Stimulated activated CD8-positive, alpha-beta memory T cell treated with anti-CD3 and anti-CD28 coated beads, Interleukin-15, amount 100 ng/mL, for 24 hours (primary cell): ENCODE measurements at places on chromosomes 12 and 14.

DNA sequence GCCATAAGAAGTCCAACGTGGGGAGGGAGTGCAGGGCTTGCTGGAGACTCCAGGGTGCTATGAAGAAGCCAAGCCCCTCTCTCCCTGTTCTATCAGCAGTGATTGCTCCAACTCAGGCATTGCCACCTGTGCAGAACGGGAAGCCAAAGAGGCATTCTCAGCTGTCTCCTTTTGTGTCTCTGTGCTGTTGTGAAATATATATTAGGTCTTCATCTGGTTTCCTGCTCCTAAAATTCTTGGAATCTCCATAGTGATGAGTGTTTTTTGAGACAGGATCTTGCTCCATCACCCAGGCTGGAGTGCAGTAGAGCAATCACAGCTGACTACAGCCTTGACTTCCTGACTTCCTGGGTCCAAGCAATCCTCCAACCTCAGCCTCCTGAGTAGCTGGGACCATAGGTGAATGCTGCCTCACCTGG lies 51.2 kb upstream of the AEBP2 start:
- DNase-seq: no peak

DNA sequence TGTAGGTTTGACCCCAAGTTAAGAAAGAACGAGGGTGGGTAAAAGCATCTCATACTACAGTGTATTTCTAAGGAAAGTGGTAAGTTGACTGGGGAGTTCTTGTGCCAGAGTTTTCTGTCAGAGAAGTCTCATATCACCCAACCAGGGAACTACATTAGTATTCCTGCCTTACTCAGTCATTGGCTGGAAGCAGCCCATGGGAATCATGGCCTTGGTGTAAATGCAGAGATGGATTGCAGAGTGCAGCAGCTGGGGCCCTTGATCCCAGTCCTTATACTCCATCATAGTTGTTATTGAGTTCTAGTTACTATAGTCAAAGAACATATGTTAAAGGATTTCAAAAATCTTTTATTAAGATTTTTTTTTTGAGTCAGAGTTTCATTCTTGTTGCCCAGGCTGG lies 105.8 kb downstream of the MNAT1 start:
- no peak for DNase-seq

DNA sequence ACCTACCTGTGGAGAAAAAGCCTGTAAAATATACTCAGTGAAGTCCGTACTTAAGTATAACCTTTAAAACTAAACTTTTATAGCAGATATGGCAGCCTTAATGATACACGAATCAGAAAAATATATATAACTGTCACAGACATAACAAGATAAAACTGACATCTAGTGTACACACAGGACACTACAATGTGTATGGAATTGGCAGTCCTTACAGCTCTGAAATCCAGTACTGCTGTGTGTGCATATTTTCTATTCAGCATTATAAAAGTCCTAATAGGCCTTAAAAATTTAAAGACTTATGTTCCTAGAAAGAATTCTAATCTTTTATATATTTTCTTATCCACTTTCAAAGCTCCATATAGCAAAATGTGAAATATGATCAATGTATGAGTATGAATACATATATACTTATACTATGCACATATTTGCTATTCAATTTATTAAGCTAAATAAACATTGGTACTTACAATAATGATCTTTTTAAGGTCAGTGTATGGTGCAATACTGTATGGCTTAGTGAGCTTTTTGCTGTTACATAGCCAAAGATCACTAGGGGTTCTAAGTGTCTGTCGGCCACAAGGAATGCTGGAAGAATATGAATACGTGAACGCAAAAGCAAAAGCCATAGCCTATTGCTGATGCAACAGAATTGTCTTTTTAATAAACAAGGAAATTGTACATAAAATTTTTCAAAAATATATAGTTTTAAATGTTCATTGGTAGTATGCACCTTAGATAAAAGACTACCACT lies 69.2 kb downstream of the C2CD5 start:
- DNase-seq: no peak

- no peak for DNase-seq
Measured at GRCh38 chr12:95224202-95225170, 6.9 kb downstream of the VEZT start.

DNA sequence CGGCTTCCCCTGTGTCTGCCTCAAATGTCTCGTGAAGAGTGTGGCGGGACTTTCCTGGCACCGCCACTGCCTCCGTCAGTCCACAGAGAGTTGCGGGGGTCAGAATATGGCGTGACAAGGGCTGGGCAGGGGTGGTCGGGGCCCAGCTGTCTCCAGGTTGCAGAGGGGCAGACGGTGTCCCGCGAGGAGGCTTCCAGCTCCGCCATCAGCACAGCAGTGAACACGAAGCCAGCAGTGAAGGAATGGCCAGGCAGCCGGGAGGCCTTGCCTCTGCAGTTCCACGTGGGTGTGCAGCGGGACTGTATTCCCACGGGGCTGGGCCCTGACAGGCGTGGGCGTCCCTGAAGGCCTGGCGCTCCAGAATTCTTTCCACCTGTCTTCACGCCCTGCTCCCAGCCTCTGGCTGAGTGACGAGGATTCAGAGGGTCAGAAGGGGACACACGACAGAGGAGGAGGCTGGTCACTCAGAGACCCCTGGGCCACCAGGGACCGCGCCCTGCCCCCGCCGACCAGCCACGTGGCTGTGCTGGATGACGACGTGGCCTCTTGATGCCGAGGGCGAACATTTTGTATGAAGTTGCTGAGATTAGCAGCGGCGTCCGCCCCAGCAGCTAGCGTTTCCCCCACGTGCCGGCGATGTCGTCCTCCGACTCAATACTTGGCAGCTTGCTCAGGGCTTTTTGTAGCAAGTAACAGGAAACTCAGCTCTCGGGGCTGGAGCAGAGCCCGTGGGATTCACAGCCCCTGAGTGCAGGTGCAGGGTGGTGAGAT lies 25.0 kb upstream of the GALNT9 start:
- no peak for DNase-seq

- no peak for DNase-seq
Measured at GRCh38 chr14:60166142-60166541, 944 bp upstream of the DHRS7 start.

DNA sequence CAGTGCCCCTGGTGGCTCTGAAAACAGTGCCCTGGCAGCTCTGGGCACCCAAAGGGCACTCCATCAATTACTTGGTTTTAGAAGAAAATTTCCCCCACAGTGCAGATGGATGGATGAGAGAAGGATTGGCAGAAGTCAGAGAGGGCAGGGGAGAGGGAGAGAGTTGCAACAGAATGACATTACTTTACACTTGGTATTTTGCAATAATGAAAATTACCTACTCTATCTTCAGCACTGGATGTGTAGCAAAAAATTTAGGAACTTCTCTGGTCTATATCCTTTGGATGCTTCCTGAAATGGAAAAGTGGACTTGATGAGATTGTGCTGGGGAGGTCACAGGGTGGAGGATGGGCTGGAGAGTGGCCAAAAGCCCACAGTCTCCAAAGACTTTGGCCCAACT lies 193.2 kb downstream of the CHST11 start:
- DNase-seq: no peak

- DNase-seq: no peak
Measured at GRCh38 chr12:93944911-93945310, 203.5 kb upstream of the PLXNC1 start.

GRCh38 chr12:6667559-6668210 lies 4.8 kb upstream of the ING4 start:
- no peak for DNase-seq

GRCh38 chr14:96108911-96109310 lies 69.7 kb downstream of the C14orf132 start:
- no peak for DNase-seq

DNA sequence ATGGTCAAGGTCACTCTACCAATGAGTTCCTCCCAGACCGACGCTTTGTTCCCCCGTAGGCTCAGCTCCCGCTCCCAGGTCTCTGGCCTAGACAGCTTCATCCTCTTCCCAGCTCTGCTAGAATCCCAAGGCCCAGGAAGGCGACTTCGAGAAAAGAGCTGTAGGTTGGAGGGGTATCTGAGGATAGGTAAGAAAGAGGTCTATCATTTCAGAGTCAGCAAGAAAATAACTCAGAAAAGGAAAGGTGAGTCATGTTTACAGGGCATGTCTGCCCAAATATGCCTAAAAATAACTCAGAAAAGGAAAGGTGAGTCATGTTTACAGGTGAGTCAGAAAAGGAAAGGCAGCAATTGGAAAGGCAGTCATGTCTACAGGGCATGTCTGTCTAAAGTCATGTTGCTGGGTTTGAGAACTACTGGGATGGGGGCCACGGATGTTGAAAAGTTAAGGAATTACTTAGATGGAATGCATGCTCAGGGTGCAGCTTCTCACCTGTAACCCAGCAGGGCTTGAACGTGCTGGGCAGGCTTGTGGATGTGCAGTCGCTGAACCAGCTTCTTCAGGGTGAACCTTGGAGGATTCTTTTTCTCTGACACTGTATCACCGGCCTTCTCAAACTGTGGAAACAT lies 12.2 kb downstream of the TEP1 start:
- no peak for DNase-seq

GRCh38 chr12:123487428-123487827 lies 29.5 kb downstream of the SNRNP35 start:
- no peak for DNase-seq

DNA sequence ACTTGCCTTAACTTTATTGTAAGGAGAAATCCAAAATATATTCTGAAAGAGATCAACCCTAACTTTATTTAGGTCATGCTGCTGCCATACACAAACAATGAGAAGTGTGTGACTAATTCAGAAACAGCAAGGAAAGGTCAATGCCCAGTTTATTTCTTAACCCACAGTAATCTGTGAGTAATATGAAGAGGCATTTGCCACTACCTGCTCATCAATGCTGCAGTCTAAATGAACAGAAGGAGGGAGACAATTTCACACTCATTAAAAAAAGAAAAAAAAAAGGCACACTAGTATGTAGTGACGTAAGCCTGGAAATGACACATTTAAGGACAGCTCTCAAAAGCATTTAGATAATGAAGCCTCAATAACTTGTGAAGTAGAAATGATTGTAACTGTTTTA lies 90.5 kb upstream of the FOXN3 start:
- no peak for DNase-seq

DNA sequence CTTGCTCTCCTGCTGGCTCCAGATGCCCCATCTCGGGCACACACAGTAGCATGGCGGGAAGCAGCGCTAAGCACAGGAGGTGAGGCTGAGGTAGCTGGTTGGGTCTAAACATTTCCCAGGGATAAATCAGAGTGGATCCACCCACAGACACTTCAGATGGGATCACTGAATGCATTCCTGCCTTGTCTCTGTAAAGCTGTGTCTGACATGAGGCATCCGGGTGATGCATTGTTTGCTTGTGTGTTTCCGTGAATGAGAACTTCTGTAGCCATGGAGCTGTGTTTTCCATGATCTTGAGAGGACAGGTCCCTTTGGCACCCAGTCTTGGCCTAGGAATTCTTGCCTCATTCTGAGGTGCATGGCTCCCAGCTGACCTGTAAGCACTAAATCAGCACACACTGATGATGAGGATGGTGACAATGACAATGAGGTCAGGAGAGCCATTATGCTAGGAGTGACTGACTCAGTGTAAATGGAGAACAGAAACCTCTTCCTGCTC lies 6.7 kb upstream of the KRT75 start:
- DNase-seq: no peak

- no peak for DNase-seq
Measured at GRCh38 chr14:94145902-94146527, 16.6 kb upstream of the IFI27L2 start.

DNA sequence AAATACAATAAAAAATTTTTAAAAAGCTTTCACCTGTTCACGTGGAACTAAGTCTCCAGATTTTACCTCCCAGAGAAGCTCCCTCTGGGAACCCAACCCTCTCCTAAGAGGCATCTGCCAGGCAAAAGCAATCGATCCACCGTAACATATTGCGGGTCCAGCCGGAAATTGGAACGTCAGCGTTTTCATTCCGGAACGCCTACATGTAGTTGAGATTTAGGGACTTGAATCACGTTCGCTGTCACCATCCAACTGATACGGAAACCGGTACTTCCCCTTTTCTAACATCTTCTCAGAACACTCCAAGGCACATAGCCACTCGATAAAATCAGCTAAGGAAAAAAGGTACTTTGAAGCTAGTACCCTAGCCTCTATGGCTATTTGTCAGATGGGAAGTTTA lies 70.3 kb downstream of the COX16 start:
- peak; percentile 8 for DNase-seq

DNA sequence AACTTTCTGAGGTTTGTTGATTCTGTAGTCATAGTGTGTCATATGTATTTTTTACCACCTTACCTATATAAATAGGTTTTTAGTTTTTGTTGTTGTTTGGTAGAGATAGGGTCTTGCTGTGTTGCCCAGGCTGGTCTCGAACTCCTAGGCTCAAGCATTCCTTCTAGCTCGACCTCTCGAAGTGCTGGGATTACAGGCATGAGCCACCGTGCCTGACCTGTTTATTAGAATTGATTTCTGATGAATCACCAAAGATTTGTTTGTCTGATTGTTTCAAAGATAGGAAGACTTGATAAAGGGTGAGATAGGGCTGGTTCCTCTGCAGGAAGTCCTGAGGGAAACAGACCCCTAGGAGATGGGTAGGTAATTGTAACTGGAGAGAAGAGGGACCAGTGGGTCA lies 481.6 kb downstream of the PCNX1 start:
- no peak for DNase-seq

DNA sequence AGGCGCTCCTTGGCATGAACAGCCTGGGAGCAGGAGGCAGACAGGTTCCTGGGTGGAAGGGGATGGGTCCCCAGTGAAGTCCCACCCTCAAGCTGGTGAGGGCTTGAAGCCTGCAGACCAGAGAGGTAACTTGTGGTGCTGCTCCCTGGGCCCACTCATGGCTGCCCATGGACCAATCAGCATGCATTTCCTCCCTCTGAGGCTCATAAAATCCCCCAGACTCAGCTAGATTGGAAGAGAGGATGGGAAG lies 50.2 kb downstream of the A2M start:
- no peak for DNase-seq

DNA sequence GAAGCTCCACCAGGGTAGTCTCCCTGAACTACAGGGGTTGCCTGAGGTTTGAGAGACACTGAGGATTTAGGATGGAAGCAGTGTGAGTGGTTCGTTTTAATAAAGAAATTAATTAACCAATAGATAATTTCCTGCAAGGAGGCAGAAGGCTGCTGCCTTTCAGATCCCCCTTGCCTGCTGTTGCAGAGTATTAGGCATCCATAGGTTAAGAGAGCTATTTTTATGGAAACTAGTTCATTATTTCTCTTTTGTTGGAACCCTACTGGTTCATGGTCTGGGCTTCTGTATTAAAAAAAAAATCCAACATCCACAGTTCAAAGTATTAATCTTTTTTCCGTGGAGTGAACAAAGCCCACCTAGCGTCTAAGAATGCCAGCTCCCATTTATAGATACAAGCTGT lies 50.5 kb upstream of the RTRAF start:
- DNase-seq: no peak
